ENCODE measurements at places on chromosomes 7 and 10.

- DNase-seq = no peak
Observed at GRCh38 chr10:1661416-1661815, 75.9 kb downstream of the ADARB2 start.

GRCh38 chr10:94292434-94293090 lies 70.2 kb downstream of the NOC3L start:
- no peak for DNase-seq

DNA sequence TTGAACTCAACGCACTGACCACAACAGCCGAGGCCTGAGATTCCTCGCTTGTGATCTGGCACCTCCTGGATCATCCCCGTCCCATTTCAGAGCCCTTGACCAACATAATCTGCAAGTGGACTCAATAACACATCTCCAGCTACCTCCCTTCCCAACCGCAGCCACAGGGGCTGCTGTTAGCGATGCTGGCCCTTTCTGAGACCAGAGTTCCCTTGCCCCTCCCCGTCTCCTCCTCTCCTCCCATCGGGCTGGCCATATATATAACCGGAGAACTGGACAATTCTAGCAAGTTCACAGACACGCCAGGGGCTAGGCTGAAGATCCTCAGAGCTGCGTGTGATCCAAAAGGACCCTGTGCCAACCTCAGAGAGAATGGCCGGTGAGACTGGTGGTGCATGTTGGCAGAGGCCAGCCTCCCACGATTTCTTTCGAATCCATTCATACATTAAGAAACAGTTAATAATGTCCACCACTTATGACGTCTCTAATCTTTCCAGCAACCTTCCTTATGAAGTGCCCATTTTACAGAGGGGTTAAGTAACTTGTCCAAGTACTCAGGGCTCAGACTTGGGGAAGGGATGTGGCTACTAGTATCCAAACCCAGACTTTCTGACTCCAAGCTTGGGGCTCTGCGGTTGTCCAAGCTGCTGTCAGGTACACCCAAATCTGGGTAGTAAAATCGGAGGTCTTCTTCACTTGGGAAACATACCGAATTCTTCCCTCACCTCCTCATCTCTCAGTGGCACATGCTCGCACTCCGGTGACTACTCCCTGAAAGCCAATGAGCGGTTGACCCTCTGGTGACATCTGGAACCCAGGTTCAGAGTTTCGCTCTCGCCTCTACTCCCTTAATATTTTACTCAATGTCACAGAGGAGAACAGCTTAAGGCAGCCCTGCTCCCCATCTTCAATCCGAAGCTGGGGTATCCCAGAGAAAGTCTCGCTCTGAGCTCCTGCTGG lies 11.2 kb upstream of the FEZF1 start:
- no peak for DNase-seq

DNA sequence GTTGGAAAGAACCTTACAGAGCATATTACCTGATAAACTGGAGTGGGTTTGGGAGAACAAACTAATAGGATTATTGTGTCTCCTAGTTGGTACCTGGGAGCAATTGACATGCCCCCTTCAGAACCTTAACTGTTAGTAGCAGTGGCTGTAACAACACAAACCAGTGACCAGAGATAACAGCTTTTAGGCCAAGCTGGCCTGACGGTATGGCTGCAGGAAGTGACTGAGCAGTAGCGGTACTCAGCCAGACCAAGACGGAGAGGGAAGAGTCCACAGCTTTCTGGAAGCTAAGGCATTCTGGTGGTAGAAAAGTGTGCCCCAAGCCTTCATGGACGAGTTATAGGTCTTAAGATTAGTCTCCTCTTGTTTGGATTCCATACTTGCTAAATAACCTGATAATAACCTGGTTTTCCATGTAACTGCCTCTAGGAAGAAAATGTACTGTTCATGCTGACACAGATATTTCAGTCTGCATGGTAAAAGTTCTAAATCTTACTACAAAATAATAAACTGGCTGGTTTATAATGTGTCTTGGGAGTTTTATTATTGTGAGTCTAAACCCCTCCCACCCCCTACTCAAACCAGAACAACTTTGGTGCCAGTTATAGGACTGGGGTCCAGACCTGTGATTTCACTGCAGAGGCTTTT lies 11.3 kb downstream of the NOLC1 start:
- DNase-seq = no peak

- DNase-seq = no peak
Observed at GRCh38 chr10:125531465-125531864, 151.5 kb downstream of the TEX36 start.

DNA sequence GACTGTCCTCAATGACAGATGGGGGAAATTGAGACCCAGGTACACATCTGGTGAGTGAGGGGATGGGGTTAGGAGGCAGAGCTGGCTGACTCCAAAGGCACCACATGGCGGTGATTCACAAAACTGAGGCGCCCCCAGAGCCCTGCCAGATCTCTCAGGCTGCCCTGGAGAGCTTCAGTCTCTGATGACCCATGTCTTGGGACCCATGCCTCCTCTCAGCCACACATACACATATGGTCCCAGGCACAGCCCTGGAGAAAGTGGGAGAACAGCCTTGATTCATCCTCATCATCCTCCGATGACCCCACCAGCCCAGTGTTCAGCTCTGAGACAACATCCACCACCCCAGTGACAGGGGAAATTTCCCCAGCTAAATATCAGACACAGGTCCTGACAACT lies 426.0 kb downstream of the RPS24 start:
- no peak for DNase-seq

DNA sequence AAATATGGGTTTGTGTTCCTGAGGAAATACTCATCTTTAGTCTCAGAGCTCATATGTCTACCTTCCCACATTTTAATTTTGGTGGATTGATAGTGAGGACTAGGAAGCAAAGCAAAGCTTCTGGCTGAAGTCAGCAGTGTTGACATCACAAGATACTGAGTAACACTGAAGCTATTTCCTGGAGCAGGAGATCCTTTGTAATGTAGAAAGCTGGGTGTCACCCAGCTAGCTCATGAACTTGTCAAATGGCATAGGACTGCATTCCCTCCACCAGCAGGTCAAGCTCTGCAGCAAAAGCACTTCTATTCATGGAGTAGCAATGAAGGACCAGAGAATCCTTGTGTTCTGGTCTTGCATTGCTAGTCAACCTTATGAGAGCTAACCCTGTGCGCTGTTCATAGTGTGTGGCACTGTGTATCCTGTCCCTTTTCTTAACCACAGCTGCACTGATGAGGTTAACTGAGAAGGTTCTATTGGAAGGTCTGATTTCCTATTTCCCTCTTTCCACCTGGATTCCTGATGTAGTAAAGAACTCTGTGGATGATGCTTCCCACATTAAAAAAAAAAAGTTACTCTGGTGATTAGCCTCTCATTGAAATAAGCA lies 94.8 kb upstream of the ZNF804B start:
- no peak for DNase-seq

GRCh38 chr10:73586583-73586984 lies 4.6 kb downstream of the USP54 start:
- no peak for DNase-seq

DNA sequence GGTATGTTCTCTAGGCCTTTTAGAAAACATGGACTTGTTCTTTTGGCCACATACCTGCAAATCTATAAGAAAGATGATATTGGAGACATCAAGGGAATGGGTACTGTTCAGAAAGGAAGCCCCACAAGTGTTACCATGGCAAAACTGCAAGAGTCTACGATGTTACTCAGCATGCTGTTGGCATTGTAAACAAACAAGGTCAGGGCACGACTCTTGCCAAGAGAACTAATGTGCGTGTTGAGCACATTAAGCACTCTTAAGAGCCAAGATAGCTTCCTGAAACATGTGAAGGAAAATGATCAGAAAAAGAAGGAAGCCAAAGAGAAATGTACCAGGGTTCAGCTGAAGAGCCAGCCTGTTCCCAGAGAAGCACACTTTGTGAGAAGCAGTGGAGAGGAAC lies 37.1 kb downstream of the SDK1 start:
- DNase-seq = no peak

- DNase-seq = no peak
Observed at GRCh38 chr7:17142831-17143541, 155.5 kb upstream of the AHR start.

DNA sequence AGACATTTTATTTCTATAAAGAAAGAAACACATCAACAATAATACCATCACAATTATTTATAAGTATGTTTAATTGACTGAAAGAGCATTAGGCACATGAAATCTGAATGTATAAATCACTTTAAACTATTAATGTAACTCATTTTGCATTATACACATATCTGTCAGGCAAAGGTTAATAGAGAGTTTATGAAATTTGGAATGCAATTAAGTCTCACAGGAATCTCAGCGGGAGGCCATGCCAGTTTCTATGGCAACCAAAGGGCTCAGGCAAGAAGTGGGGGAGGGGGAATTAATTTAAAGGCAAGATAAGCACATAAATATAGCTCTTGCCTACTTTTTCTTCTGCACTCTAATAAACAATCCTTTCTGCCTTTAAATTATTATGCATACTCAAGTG lies 152.6 kb downstream of the SLC16A9 start:
- DNase-seq = no peak

DNA sequence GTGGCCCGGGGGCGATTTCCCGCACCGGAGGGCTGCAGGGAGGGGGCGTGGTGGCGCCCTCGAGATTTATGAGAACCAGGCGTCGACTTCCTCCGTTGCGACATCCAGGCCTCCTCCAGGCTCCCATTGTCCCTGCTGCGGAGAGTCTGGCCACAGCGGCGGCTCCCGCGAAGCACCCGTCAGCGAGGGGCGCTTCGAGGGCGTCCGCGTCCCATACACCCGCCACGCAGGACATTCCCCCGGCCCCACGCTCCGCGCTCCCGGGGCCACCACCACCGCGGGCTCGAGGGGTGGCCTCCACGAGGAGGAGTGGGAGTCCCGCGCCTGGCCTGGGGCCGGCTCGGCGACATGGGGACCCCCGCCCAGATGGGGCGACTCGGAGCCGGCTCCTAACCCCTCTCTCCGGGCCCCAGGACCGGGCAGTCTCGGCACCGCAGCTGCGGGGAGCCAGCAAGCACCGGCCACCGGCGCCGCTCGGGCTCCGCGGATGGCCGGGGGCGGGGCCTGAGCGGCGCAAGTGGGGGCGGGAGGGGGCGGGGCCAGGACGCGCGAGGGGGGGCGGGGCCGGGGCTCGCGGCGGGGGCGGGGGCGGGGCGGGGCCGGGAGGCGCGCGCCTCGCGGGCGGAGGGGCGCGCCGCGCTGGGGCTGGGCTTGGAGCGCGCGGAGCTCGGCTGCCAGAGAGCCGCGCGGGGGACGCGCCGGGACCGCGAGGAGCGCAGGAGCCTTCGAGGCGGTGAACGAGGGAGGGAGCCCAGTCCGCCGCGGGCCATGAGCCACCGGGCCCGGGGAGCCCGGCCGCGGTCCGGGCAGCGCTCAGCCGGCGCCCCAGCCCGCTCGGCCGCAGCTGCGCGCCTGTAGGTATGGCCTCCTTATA lies at the start of gene SH2B2:
Gene SH2B2 (plus strand): TSS at position 632 of the 874 bp plus-strand sequence. CDS start 13,683 bp downstream, outside the sequence.
- no peak for DNase-seq

DNA sequence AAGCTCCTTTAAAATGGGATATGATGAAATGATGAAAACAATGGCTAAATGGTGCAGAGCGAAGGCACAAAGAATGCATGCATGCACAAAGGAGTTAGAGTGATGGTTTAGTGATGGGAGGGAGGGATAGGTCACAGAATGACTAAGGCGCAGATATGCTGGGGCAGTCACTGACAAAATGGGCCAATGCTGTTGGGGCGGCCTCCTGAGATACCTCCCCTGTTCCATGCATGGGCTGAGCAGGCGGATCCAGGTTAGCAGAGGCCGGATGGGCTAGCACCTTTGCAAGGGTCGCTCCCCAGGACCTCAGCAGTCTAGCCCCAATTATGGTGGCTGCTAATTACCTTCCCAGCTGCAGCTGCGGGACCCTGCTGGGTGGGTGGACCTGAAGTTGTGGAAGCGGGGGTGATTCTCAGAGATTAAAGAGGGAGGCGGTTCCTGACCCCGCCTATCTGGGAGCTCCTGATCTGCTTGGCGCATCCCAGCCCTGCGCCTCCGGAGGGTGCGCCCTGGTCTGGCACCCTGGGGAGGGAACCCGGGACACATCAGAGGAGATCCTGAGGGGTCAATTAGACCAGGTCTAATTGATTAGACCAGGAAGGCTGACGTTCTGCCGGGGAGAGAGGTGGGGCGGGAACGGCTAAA lies 175.0 kb downstream of the CYP26A1 start:
- DNase-seq = no peak

DNA sequence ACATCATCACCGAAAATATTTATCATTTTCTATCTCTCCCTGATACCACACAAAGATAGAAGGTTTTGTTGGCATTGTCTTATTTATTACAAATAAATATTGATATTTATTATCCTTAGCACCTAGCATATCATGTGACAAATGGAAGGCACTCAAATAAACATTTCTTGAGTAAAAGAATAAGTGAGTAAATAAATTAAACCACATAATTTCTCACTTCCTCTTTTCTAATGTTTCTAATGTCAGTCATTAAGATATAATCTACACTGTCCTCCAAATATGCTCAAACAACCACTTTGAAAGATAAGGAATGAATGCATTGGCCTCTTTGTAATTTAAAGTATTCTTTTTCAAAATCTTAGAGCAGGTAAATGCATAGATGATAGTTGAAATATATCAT lies 1027.8 kb upstream of the LRRTM3 start:
- no peak for DNase-seq

DNA sequence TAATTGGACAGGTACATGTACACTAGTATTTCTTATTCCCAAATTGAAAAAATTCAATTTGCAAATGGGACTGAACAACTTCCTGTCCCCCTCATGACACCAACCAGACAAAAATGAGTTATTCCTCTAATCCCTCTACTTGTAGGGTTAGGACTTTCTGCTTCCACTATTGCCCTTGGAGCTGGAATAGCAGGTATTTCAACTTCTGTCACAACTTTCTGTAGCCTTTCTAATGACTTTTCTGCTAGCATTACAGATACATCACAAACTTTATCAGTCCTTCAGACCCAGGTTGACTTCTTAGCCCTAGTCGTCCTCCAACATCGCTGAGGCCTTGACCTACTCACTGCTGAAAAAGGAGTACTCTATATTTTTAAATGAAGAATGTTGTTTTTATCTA lies 6.4 kb downstream of the CYP3A7 start:
- no peak for DNase-seq

DNA sequence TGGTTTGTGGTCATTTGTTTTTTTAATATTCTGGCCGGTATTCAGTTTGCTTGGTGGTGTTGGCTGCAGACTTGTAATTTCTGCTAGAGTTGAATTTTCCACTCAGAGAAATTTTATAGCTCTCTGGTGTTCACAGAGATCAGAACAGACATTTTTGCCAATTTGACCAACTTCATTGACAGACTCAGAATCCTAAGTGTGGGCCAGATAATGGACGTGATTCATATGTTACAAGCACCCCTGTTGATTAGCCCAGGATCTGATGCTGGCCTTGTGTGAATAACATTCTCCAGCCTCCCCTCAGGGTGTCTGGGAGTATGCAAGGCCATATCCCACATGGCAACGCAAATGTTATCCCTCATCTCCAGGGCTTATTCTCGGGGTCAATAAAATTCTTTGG lies 283.8 kb downstream of the C7orf25 start:
- no peak for DNase-seq

GRCh38 chr10:49633327-49634068 lies 19.7 kb downstream of the CHAT start:
- no peak for DNase-seq

Measured in stimulated activated CD8-positive, alpha-beta memory T cell treated with anti-CD3 and anti-CD28 coated beads, Interleukin-4, amount 100 ng/mL, for 4 hours (primary cell).